Activated CD4-positive, alpha-beta T cell treated with anti-CD3 and anti-CD28 coated beads, Interleukin-2, amount 50 U/mL, for 48 hours (primary cell): ENCODE measurements at places on chromosomes 2 and 18.

GRCh38 chr2:96353606-96354101, 18.1 kb downstream of the NCAPH start:
- DNase-seq = no peak

- no peak for DNase-seq
Measured at GRCh38 chr18:5853253-5853652, 42.1 kb downstream of the TMEM200C start.

DNA sequence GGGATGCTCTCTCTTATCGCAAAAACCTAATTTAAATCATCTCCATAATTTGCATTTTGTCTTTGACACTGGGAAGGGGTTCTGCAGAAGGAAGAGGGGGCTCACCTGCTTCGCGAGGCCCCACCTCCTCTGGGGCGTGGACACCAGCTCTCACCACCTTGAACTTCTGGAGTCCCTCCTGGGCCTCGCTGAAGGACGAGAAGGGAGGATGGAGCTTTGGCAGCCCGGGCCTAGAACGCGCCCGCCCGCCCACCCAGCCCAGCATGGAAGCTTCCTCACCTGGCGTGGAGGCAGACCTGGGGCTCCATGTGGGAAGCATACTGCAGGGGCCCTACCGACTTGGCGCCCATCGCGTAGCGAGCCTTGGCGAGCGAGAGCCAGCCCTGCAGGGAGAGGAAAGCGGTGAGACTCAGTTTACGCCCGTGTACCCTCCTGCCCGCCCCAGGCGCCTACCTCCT, 1.1 kb upstream of the IMP4 start:
- peak; percentile 37 for DNase-seq

DNA sequence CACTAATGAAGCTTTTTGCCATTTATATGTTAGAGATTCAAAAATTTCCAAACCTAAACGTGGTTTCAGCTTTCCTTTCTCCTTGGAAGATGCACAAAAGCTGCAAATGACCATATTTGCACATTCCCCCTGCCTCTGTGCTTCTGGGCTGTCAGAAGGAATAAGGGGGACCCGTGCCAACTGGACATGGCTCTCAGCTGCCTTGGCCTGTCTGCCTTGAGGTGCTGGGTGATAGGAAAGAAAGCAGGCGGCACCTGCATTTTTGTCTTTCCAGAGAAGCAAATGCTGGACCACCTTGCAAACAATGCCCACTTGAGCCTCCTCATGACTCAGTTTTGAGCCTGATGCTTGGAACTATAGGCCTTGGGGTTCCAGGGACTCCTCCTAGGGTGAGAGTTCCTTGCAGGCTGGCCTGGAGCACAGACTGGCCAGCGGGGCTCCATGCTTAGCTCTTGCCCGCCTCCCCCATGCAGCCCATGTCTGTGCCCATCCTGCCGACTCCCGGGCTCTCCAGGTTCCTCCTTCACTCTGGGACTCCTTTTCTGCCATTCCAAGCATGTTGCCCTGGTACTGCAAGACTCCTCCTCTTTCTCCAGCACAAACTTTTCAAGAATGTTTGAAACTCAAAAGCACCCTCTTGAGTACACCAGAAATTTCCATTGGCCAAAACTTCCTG, 109.0 kb upstream of the EPAS1 start:
- DNase-seq = no peak

DNA sequence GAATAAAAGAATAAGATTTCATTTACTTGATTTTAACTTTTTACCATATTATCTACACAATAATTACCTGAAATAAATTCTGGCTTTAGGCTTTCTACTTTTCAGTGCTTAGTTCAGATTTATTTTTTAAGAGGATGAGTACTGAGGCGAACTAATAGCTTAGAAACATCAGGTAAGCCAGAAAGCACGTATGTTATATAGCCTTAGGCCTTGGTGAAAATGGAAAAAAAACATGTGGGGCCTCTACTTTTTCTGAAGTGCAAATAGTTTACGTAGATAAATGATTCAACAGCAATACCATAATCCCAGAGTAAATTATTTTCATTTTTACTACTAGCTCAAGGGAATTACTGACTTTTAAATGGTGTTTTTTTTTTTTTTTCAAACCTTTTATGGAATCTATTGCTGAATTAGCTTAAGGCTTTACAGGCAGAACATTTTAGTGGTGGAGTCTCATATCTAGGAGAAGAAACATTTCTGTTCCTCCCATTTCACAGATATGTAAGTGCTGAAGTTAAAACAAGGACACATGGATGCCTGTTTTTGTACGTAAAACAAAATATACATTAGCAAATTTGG, 6.2 kb downstream of the CPS1 start:
- no peak for DNase-seq

GRCh38 chr18:79754831-79755351, 42.8 kb upstream of the KCNG2 start:
- no peak for DNase-seq

DNA sequence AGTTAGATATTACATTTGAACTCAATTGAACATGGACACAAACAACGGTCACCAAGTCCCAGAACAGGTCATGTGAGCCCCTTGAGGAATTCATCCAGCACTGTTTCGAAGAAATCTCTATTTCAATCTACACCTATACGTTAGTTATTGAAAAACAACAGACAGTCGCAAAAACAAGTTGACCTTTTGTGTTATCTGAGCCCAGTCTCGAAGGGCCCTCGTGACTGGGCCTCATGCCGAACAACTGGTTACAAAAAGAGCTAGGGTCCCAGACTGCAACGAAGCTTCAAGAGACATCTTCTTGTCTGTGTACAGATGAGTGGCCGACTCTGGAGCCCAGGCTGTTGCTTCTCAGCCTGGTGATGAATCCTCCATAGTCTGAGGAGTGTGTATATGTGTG, 5.3 kb upstream of the DSG2 start:
- DNase-seq = no peak

GRCh38 chr2:71935262-71935848, 212.3 kb downstream of the CYP26B1 start:
- DNase-seq = no peak
